GM23248 (cell line): ENCODE measurements at places on chromosomes 3 and 15. TPM values are rescaled to one million over a fixed set of nuclear protein-coding genes. Genes with fewer than 3 reads are reported as not detected.

DNA sequence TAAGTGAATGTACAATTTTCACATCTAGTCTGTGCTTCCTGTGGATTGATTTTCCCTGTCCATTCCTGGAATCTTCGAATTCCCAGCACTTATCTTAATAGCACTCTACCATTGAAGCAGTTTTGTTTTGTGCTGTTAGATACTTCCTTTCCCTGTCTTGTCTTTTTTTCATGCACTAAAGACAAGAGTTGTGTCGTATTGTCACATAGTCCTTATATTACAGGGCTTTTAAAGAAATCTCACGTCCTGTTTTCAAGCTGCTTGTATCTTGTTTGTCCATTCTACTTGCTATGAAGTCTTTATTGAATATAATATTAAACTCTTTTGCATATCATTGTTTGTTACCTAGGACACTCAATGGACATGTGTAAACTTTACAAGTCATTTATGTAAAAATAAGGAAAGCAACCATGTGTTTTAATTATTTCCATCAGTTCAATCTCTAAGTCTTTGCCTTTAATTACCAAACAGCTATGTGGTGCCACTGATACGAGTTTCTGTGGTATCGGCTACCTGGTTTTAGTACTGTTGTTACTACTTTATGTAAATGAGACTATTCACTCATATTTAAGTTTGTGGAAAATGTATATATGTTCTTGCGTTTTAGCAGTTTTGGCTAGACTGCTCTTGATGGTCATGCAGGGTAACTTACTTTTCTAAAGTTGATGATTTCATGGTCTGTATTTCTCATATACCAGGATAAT is 10.3 kb downstream of the PIK3CA start:
- no peaks in the 10 kb centered on the region for H3K27me3 ChIP-seq
- 0 out of 2 replicates have a peak, but pooled peaks cover 3% of the 10 kb centered on the region for H3K4me1 ChIP-seq
- no peak overlapping the region for H3K4me3 ChIP-seq
- no peaks in the 10 kb centered on the region for H3K36me3 ChIP-seq
- no peak overlapping the region for H3K27ac ChIP-seq

GRCh38 chr3:190497811-190498210 is 16.1 kb upstream of the IL1RAP start:
- H3K27me3 ChIP-seq = no peaks in the 10 kb centered on the region
- no peaks in the 10 kb centered on the region for H3K36me3 ChIP-seq
- peaks cover 24% of the 10 kb centered on the region for H3K4me1 ChIP-seq
- no peak overlapping the region for H3K4me3 ChIP-seq
- no peak for DNase-seq

GRCh38 chr15:40538976-40539375 is 25.9 kb downstream of the CCDC32 start:
- H3K4me3 ChIP-seq = no peak overlapping the region
- H3K4me1 ChIP-seq = no peaks in the 10 kb centered on the region
- DNase-seq = no peak
- H3K36me3 ChIP-seq = no peaks in the 10 kb centered on the region
- no peaks in the 10 kb centered on the region for H3K27me3 ChIP-seq

- H3K4me1 ChIP-seq = no peaks in the 10 kb centered on the region
- no peak overlapping the region for H3K4me3 ChIP-seq
- DNase-seq = no peak
- H3K27me3 ChIP-seq = no peaks in the 10 kb centered on the region
- H3K27ac ChIP-seq = no peak overlapping the region
These were observed 190.3 kb upstream of the LMCD1 start for GRCh38 chr3:8311321-8311720.

The DUOXA2 gene
- not detected in 2 replicates for total RNA-seq

The PPM1M gene
- 26.7 and 35.7 TPM in 2 replicates for total RNA-seq

The SPTBN5 gene
- total RNA-seq = 0.11 and 0.25 TPM in 2 replicates
